ENCODE measurements at places on chromosomes 1 and 21.

DNA sequence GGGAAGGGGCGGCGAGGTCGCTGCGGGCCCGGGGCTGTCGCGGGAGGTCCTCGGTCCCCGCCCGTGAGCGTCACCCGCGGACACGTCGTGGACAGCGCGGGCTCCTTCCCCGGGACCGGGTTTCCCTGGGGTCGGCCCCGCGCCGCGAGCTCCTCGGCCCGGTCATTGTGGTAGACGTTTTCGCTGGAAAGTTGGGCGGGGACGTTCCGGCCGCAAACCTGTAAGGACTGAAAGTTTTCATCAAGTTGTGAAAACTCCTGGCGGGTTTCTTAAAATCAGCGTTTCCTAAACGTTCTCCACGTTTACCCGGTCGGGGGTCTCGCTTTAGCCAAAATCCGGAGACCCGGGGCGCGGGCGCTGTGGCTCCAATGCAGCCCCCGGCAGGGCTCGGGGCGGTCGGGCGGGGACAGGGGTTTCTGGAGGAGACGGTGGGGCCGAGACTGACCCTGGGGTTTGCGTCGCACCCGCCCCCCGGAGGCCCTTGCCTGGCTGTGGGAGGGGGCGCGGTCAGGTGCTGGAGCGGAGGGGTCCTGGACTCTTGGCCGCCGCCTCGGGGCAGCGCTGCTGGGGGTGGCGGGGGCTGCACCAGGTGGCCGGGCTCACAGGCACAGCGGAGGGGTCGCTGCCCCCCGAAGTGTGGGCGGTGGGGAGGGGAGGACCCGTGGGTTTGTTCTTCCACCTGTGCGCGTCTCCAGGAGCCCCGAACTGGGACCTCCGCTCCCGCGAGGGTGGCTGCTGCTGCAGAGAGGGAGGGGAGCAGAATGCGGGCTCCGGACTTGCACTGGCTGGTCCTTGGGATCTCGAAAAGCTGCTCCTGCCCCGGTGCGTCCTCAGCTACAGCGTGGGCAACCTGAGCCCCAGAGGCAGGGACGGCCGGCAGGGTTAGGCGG is 827 bp downstream of the PRKCZ start:
- H3K27ac ChIP-seq = no peak overlapping the region
- H3K4me3 ChIP-seq = peak overlapping the region; percentile 98
- H3K36me3 ChIP-seq = peaks cover 4% of the 10 kb centered on the region
- DNase-seq = no peak
- no peaks in the 10 kb centered on the region for H3K27me3 ChIP-seq
- H3K4me1 ChIP-seq = peaks cover 15% of the 10 kb centered on the region

GRCh38 chr1:247047702-247048101 is 30.9 kb downstream of the ZNF670 start:
- DNase-seq = no peak
- H3K27me3 ChIP-seq = no peaks in the 10 kb centered on the region
- no peaks in the 10 kb centered on the region for H3K36me3 ChIP-seq

- no peaks in the 10 kb centered on the region for H3K4me1 ChIP-seq
- no peak overlapping the region for H3K27ac ChIP-seq
- no peaks in the 10 kb centered on the region for H3K36me3 ChIP-seq
- H3K4me3 ChIP-seq = no peak overlapping the region
- no peak for DNase-seq
These were observed 97.5 kb downstream of the DISC1 start for GRCh38 chr1:231724041-231724440.

DNA sequence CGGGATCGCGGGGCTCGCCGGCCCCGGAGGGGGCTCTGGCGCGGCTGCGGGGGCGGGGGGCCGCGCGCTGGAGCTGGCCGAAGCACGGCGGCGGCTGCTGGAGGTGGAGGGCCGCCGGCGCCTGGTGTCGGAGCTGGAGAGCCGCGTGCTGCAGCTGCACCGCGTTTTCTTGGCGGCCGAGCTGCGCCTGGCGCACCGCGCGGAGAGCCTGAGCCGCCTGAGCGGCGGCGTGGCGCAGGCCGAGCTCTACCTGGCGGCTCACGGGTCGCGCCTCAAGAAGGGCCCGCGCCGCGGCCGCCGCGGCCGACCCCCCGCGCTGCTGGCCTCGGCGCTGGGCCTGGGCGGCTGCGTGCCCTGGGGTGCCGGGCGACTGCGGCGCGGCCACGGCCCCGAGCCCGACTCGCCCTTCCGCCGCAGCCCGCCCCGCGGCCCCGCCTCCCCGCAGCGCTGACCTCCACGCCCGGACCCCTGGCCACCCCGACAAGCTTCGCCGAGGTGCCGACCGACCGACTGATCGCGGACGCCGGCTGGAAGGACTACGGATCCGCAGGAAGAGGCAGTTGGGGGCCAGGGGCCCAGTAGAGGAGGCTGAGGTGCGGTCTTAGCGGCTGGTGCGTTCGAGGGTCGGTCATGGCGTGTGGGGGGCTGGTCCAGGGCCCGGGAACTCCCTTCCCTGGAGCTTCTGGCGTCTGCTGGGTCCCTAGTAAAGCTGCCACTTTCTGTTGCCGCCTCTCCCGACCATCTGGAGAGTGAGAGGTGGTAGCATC is 711 bp downstream of the TRNP1 start:
- no peak for DNase-seq
- H3K27ac ChIP-seq = no peak overlapping the region
- peak overlapping the region; percentile 91 for H3K4me3 ChIP-seq
- H3K27me3 ChIP-seq = no peaks in the 10 kb centered on the region
- H3K4me1 ChIP-seq = peaks cover 8% of the 10 kb centered on the region

DNA sequence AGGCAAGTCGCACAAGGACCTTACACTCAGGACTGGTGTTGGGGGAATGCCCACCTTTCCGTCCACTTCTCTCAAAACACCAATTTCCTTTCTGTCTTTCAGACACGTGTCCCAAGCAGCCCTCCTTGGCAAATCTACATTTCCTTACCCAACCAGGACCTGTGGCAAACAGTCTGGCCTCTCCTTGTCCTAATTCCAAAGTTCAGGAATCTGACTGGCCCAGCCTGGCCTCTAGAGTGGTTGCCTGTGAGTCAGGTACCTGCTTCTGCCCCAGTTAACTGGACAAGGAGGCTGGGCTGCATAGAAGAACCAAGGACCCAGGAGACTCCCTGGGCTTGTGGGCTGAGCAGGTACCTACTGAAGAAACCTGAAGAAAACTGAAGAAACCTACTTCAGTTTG is 34.3 kb upstream of the CITED4 start:
- no peak overlapping the region for H3K27ac ChIP-seq
- no peak overlapping the region for H3K4me3 ChIP-seq
- H3K36me3 ChIP-seq = no peaks in the 10 kb centered on the region
- DNase-seq = no peak
- H3K4me1 ChIP-seq = peaks cover 5% of the 10 kb centered on the region

GRCh38 chr21:25420831-25421230 is 186.4 kb downstream of the MRPL39 start:
- H3K27ac ChIP-seq = no peak overlapping the region
- DNase-seq = no peak
- H3K4me1 ChIP-seq = no peaks in the 10 kb centered on the region
- H3K27me3 ChIP-seq = no peaks in the 10 kb centered on the region
- H3K4me3 ChIP-seq = no peak overlapping the region

DNA sequence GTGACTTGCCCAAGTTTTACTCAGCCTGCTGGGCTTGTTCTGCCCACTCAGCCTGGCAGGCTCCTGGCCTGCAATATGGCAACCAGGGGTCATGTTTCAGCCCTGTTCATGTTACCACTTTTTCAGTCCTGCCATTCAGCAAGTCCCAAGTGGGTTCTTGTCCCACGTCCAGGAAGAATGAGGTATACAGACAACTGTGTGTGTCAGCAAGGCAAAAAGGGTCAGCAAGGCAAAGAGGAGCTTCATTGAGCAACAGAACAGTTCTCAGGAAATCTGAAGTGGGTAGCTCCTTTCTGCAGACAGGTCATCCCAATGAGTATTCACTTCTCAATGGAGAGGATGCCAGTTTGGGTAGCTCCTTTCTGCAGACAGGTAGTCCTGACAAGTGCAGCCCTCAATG is 1233.3 kb upstream of the B3GALT2 start:
- no peak overlapping the region for H3K27ac ChIP-seq
- H3K4me1 ChIP-seq = no peaks in the 10 kb centered on the region

DNA sequence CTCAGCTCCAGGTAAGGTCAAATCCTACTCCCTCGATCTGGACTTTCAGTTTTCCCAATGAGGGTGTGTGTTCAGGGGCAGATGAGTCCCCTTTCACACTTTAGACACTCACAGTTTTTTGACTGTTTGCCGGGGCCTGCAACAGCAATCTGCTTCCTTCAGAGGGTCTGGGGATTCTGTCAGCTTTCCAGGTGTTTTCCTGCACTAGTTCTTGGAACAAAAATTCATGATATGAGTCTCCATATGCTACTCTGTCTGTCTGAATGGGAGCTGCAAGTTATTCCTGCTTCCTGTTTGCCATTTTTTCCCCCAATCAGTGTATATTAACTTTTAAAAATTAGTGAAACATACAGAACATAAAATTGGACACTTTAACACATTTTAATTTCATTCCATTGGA is 24.3 kb downstream of the CYP4B1 start:
- H3K4me3 ChIP-seq = no peak overlapping the region
- DNase-seq = no peak
- H3K4me1 ChIP-seq = peaks cover 3% of the 10 kb centered on the region
- no peaks in the 10 kb centered on the region for H3K27me3 ChIP-seq
- no peak overlapping the region for H3K27ac ChIP-seq

GRCh38 chr21:21216047-21216446 is 217.8 kb downstream of the NCAM2 start:
- no peak for DNase-seq
- no peak overlapping the region for H3K27ac ChIP-seq
- no peaks in the 10 kb centered on the region for H3K4me1 ChIP-seq
- no peaks in the 10 kb centered on the region for H3K36me3 ChIP-seq
- no peaks in the 10 kb centered on the region for H3K27me3 ChIP-seq
- no peak overlapping the region for H3K4me3 ChIP-seq

DNA sequence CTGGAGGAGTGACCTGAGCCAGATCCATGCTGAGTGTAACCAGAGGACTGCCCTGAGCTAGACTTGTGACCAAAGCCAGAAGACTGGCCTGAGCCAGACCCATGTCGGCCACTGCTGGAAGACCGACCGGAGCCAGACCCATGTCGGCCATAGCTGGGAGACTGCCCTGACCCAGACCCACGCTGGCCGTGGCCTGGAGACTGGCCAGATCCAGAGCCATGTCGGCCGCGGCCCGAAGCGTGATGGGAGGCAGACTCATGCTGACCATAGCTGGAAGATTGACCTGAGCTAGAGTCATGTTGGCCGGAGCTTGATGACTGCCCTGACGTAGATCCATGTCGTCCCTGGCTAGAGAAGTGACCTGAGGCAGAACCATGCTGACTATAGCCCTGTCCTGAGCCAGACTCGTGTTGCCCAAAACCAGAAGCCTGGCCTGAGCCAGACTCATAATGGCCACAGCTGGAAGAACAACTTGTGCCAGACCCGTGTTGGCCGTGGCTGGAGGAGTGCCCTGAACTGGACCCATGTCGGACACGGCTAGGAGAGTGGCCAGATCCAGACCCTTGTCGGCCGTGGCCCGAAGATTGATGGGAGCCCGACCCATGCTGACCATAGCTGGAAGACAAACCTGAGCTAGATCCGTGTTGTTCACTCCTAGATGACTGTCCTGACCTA is 5.1 kb downstream of the HRNR start:
- H3K4me3 ChIP-seq = no peak overlapping the region
- no peaks in the 10 kb centered on the region for H3K36me3 ChIP-seq
- no peaks in the 10 kb centered on the region for H3K27me3 ChIP-seq
- no peaks in the 10 kb centered on the region for H3K4me1 ChIP-seq
- DNase-seq = no peak

DNA sequence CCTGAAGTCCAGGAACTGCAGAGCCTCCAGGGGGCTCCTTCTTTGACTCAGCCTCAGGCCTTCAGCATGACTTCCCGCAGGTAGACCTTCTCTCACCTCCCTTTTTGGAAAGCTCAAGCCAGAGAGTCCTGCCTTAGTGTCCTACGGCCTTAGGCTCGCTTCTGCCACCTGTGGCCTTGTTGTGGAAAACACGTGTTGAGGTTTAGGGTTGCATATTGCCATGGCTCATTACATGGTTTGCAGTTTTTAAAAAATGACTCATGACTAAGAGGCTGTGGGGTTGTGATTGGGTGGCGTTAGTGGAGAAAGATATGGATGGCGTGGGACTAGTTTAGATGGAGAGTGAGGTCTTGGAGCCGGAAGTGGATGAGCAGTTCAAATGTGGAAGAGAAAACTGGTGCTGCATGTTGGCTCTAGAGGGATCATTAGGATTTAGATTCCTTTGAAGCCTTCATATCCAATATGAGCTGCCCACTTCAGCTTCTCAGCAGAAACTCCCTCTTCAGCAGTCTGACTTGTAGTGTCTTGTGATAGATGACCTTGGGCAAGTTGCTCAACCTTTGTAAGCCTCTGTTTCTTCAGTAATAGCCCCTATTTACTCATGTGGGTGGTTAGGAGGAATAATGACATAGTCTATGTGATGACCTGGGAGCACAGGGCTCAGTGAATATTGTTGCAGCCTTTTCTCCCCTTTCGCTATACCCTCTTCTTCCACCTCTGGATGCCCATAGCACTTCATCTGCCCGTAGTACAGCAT is 6.5 kb upstream of the FGGY start:
- no peak overlapping the region for H3K4me3 ChIP-seq
- no peaks in the 10 kb centered on the region for H3K4me1 ChIP-seq
- no peak for DNase-seq
- no peaks in the 10 kb centered on the region for H3K36me3 ChIP-seq

- no peaks in the 10 kb centered on the region for H3K4me1 ChIP-seq
- H3K36me3 ChIP-seq = no peaks in the 10 kb centered on the region
- H3K4me3 ChIP-seq = no peak overlapping the region
- no peak overlapping the region for H3K27ac ChIP-seq
- no peak for DNase-seq
- no peaks in the 10 kb centered on the region for H3K27me3 ChIP-seq
These were observed 189.8 kb downstream of the CLIC6 start for GRCh38 chr21:34858559-34858958.

DNA sequence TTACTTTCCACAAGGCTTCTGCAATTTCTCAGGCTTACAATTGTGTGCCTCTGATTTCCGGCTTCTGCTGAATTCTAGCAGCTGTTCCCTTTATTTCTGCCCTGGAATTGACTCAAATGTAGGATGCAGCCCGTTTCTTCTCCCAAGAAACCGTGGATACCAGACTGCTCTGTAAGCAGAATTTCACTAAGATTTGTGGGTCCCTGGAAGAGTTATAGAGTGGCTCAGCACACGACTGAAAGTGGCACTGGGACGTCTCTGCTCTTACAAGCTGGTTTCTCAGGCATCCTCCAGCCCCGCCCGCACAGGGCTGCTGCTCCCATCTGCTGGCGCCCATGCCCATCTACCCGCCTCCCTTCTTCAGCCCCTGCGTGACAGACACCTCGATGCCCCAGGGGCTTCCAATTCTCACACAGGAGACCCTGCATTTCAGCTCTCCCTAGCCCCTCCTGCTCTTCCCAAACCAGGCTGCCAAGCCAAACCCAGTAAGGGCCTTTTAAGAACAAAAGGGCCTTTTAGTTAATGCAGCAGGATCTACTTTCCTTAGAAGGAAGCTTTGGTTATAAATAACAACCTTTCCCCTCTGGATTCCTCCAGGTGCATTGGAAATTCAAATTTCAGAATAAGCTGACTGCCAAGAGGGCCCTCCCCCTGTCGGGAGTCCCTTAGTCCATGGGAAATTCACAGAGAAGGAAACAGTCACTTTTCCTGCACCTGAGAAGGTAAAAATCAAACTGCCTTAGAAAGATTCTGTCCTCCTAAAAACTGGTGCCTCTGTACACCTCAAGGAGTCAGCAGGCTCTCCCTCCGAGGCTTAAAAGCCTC is 45.4 kb upstream of the TENT5B start:
- no peaks in the 10 kb centered on the region for H3K36me3 ChIP-seq
- DNase-seq = no peak
- no peaks in the 10 kb centered on the region for H3K27me3 ChIP-seq
- no peak overlapping the region for H3K4me3 ChIP-seq
